Ureter (tissue), 1 donor: ENCODE measurements at places on chromosomes 1 and 21. TPM values are rescaled to one million over a fixed set of nuclear protein-coding genes. Genes with fewer than 3 reads are reported as not detected.

Gene THEM5
- not detected for total RNA-seq

Gene AKR7A3
- total RNA-seq = 1.8 TPM

Gene TFAP2E
- total RNA-seq = 1.2 TPM

Gene VPS72
- total RNA-seq = 52.1 TPM

Gene KCNT2
- total RNA-seq = 9.5 TPM

Gene KRTAP21-2
- not detected for total RNA-seq

Gene LRRC39
- 1.8 TPM for total RNA-seq

Gene CA14
- total RNA-seq = 1.4 TPM

Gene WDR3
- total RNA-seq = 31.6 TPM

Gene TTLL10
- 2.3 TPM for total RNA-seq

Gene SSU72
- total RNA-seq = 116 TPM

Gene RASSF5
- 35.5 TPM for total RNA-seq

Gene CYP2J2
- 20.4 TPM for total RNA-seq

Gene PHACTR4
- total RNA-seq = 44.1 TPM

Gene PLA2G4A
- 45.3 TPM for total RNA-seq

Gene MAGOH
- 36.0 TPM for total RNA-seq

Gene SMPDL3B
- 0.83 TPM for total RNA-seq

Gene ZNF683
- 1.2 TPM for total RNA-seq

Gene ATP6V1G3
- total RNA-seq = not detected

Gene PLEKHG5
- 17.7 TPM for total RNA-seq

Gene SPATA1
- total RNA-seq = 0.96 TPM

Gene ETV3L
- not detected for total RNA-seq

Gene MANEAL
- total RNA-seq = 10.2 TPM

Gene CASQ2
- total RNA-seq = 18.7 TPM

Gene TEX38
- 0.39 TPM for total RNA-seq

Gene RNU1-2
- total RNA-seq = 1,626 TPM

Gene OPRD1
- total RNA-seq = not detected

Gene OR6K3
- not detected for total RNA-seq

Gene CLDN8
- total RNA-seq = 1.8 TPM

Gene TACSTD2
- 549 TPM for total RNA-seq

Gene FCRL6
- total RNA-seq = 0.49 TPM

Gene SYNC
- 6.4 TPM for total RNA-seq

Gene UTS2
- not detected for total RNA-seq

Gene CD53
- total RNA-seq = 20.9 TPM

Gene VWA1
- 83.3 TPM for total RNA-seq

Gene TGFBR3
- total RNA-seq = 102 TPM

Gene CCDC17
- total RNA-seq = 2.4 TPM

Gene PTGER3
- total RNA-seq = 6.0 TPM

Gene TNFAIP8L2
- 0.34 TPM for total RNA-seq

Gene PTPRC
- total RNA-seq = 35.1 TPM

Gene ESPN
- total RNA-seq = 6.2 TPM

Gene MASP2
- not detected for total RNA-seq

Gene S100A7
- total RNA-seq = not detected

Gene CLCA1
- total RNA-seq = 0.18 TPM

Gene FCN3
- total RNA-seq = 2.1 TPM

Gene AURKAIP1
- total RNA-seq = 102 TPM

Gene RBM11
- total RNA-seq = 9.1 TPM

Gene ADGRL2
- total RNA-seq = 41.9 TPM

Gene SLAMF7
- 24.0 TPM for total RNA-seq

Gene DRAXIN
- 0.08 TPM for total RNA-seq

Gene HSPA6
- 2.9 TPM for total RNA-seq
